Activated CD4-positive, alpha-beta T cell treated with anti-CD3 and anti-CD28 coated beads, Interleukin-2, amount 50 U/mL, for 48 hours (primary cell): ENCODE measurements at places on chromosomes 11 and 22.

GRCh38 chr11:44557464-44557863, 8.0 kb upstream of the CD82 start:
- no peak for DNase-seq

DNA sequence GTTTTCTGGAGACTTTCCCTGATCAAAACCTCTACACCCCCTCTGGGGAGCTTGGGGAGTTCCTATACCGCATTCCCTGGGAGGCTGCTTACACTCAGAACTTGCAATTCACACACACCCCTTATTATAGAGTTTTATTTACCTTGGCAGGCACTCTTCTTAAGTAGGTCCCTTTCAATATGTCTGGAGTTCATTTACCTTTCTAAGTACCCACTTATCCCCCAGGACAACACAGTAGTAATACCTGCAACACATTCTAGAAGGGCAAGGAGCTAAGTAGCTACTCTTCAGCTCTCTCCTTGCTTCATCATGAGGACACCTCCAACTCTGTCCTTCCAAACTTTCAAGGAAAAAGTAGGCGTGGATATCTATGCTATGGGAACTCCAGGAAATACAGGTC, 127.8 kb upstream of the ANO3 start:
- no peak for DNase-seq

DNA sequence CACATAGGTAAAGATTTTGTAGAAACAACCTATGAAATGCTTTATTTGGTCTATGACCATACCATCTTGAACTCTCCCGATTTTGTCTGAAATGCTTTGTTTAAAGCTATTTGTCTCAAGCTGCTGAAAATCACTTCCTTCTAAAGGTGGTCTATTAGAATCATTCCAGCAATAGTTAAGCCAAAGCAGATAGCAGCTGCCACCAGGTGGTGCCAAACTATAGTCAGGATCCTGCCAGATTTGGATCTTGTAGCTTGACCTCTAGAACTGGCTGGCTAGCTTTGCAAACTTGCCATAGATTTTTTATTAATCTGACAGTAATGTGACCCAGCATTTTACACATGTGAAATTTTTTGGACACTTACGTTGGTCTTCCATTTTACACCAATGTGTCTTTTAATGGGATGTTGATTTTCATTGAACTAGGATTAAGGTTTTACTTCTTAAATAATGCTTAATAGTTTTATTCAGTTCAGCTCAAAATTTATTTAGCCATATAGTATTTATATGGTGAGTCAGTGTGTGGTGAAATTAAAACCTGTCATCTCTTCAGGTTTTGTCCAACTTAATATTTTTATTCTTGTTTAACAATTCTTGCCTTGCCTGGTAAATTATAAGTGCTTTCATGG, 19.7 kb downstream of the CTR9 start:
- DNase-seq = peak; percentile 33

- no peak for DNase-seq
These were observed 36.9 kb upstream of the KLHL35 start for GRCh38 chr11:75469785-75470405.

- peak; percentile 35 for DNase-seq
These were observed 575 bp downstream of the MFNG start for GRCh38 chr22:37485395-37486223.

GRCh38 chr22:39622881-39623367, 52.4 kb downstream of the CACNA1I start:
- peak; percentile 75 for DNase-seq

DNA sequence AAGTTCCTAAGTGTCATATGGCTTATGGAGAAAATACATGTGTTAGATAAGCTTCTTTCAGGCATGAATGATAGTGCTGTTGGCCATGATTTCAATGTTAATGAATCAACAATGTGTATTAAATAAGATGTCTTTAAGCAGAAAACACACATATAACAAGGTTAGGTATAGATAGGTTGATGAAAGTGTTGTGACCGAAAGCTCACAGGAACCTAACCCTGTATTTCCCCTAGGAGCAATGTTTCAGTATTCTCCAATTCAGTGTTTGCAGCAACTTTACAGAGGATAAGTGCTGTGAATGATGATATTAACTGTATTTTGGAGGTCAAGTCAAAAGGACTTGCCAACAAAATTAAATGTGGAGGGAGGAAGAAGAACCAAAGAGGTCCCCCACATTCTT, 82.8 kb upstream of the PRDM11 start:
- no peak for DNase-seq

GRCh38 chr11:106331176-106331575, 253.7 kb downstream of the AASDHPPT start:
- DNase-seq = no peak

- no peak for DNase-seq
These were observed 46.3 kb upstream of the ASPHD2 start for GRCh38 chr22:26382782-26383181.

- no peak for DNase-seq
These were observed 290.7 kb downstream of the TBC1D22A start for GRCh38 chr22:47053013-47053725.

DNA sequence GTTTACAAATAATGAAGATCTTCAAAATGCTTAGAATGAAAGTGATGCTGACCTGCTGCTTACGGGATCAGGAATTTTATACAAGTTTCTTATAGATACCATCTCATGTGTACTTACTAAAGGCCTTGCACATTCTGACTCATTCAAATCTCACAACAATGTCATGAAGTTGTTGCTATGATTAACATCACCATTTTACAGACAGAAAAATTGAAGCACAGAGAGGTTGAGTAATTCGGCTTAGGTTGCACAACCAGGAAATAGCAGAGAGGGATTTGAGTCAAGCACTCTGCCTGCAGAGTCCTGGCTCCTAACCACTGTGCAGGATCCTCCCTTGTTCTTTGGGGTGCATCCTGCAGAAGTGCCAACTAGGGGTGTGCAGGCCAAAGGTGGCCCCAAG, 471.9 kb downstream of the MIAT start:
- DNase-seq = no peak

GRCh38 chr11:128246810-128247594, 340.4 kb downstream of the ETS1 start:
- no peak for DNase-seq

DNA sequence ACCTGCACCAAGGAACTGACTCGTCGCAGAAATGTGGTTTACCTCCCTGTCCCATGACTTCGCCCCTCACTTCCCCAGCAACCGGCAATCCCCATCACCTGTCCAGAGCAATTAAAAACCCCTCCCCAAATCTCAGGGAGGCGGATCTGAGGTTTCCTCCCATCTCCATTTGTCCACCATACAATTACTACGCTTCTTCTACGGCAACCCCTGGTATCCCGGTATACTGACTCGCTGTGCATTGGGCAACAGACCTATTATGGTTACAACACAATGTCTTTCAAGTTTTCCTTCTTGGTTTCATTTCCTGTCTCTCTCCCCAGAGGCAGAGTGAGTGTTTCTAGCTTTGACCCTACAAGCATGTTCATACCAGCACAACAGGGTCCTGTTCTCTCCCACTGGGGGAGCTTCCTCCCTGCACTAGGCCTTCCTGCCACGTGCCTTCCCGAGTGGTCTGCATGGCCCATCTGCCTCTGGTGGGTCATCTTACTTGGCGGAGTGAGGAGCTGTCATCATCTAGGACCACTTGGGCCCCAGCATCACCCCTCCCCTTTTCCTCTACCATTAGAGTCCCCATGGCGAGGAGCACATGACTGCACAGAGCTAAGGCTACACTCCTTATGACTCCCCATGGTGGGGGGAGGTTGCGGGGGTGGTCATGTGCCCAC, 30.3 kb upstream of the NAP1L4 start:
- no peak for DNase-seq

- no peak for DNase-seq
These were observed 4.5 kb downstream of the MYEOV start for GRCh38 chr11:69298267-69299022.
